ENCODE measurements at places on chromosomes 1 and 21.

GRCh38 chr21:44910229-44911067 lies 10.3 kb downstream of the ITGB2 start:
- DNase-seq: no peak

GRCh38 chr1:13702425-13703127 lies 2.6 kb downstream of the PRDM2 start:
- no peak for DNase-seq

- DNase-seq: no peak
Measured at GRCh38 chr1:45187725-45188124, 18.7 kb downstream of the ZSWIM5 start.

DNA sequence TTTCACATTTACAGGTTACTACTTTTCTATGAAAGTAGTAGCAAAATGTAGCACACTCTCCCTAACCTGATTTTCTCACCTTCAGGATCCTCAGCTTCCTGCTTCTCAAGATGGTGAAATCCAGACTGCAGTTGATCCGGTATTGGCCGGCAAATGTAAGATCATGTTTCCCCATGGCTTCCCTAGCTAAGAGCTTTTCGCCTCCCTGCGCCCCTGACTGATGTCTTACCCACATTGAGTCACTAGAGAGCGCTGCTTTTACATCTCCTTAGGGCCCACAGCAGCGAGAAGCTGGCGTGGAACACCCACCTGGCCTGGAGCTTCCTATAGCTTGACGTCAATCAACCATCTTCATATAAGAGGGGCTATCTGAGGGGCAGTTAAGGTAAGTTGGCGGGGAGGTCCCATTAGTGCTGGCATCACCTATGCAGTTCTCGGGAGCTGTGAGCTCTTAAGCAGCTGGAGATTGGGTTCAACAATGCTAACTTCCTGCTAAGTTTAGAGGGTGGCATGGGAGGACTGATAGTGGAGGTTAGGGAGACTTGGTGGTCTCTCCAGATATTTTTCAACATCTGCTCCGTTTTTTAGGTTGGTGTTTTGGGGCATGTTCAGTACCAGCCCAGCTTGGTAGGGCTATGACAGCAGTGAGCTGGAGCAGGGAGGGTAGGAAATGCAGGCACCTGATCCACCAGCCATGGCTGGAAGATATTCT lies 5.5 kb downstream of the PTPN7 start:
- DNase-seq: no peak

GRCh38 chr1:70674941-70675685 lies 264.0 kb downstream of the CTH start:
- no peak for DNase-seq

DNA sequence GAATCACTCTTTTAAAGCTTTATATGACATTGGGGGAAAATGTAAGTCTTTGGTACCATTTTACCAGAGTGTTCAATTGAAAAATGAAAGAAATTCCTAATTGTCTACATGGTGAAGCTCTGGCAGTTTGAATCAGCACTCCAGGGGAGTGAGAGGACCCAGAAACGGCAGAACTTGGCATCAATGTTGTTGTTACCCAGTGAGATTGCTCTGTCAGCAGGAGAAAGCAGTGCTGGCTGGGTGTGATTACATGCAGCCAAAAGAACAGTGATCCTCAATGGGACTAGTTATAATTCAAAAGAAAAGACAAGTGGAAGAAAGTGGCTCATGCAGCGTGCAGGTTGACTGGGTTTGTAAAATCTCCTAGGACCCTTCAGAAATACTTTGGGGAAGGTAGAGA lies 206.4 kb downstream of the PTPRC start:
- DNase-seq: no peak

- no peak for DNase-seq
Measured at GRCh38 chr1:225362805-225363204, 65.0 kb downstream of the LBR start.
